Left renal cortex interstitium (tissue), 4 donors: ENCODE measurements at places on chromosomes 1 and 21. TPM values are rescaled to one million over a fixed set of nuclear protein-coding genes. Genes with fewer than 3 reads are reported as not detected.

PRAMEF20 gene
- not detected for polyA plus RNA-seq

DNA sequence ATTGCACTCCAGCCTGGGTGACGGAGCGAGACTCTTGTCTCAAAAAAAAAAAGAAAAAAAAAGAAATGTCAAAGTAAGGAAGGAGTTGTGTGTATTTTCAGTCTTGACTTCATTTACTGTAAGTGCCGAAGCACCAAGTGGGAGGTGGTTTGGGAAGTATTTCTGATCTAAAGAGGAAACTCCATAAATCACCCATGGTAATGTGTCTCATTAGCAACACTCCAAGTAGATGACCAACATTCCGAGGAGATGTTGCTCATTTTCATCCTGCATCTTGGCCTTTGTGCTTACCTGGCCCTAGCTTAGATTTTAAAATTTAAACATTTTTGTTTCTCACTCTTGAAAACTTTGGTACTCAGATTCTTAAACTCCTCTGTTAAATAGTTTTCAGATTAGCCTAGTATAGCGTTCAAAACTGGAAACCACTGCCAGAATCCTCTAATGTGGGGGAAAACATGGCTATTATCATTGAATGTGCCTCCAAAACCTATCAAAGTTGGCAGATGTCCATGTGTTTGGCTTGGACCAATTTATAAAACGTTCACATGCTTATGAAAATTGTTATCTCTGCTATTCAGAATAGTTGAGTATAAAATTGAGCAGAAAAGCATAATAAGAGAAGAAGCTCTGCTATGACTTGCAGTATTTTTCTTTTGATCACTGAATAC, 110.4 kb downstream of the NFIA start:
- DNase-seq: no peak

DNA sequence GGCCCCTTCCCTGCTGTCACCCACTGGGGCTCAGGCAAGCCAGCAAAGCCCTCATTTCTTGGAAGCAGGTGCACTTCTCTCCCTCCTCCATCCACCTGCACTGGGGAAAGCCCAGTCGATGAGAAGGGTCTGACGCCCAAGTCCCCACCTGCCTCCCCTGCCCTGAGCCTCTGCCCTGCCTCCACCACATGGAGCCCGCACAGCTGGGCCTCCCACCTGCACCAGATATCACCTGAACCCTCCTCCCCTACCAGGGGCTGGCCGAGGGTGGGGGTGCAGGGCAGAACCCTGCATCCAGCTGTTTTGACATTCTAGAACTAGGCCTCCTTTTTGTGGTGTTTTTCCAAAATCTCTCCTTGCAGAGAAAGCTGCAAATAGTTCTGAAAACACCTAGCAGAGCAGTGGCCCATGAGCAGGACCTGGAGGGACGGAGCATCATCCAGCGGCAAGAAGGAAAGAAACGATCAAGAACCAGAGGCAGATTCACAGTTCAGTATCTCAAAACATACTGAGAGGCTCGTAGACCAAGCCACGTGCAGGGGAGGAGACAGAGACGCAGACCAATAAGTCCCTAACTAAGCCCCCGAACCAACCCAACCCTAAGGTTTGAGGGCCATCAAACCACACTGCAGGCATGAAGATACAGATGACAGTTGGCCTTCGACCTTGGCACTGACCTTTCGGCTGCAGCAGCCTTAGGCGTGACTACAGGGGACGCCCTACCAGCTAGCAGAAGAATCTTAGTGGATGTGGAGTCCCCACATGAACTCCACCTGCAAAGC, 16.7 kb downstream of the CHD5 start:
- DNase-seq: no peak

GRCh38 chr1:156703741-156704140, 1.6 kb downstream of the CRABP2 start:
- DNase-seq: no peak

GRCh38 chr21:18164933-18165332, 79.7 kb upstream of the CHODL start:
- no peak for DNase-seq

CCDC28B gene
- 24.8 TPM for polyA plus RNA-seq

- DNase-seq: no peak
These were observed 59.3 kb upstream of the GNG12 start for GRCh38 chr1:67892476-67893125.

KCNK2 gene
- 2.0 TPM for polyA plus RNA-seq

GRCh38 chr1:118291661-118292060, 106.6 kb upstream of the SPAG17 start:
- no peak for DNase-seq

- no peak for DNase-seq
These were observed 68.9 kb downstream of the DUSP10 start for GRCh38 chr1:221672965-221673364.

DCDC2B gene
- 2.4 TPM for polyA plus RNA-seq

GRCh38 chr1:31765516-31765915, 1.4 kb upstream of the ADGRB2 start:
- no peak for DNase-seq

DNA sequence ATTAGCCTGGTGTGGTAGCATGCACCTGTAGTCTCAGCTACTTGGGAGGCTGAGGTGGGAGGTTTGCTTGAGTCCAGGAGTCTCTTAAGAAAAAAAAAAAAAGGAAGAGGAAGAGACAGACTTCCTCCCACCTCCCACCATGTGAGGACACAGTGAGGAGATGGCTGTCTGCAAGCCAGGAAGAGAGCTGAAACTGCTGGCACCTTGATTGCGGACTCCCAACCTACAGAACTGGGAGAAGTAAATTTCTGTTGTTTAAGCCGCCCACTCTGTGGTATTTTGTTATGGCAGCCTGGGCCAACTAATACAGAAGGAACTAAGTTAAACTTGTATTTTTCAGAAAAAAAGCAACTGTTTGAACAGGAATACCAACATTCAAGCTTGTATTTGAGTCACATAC, 21.7 kb downstream of the DOP1B start:
- no peak for DNase-seq

FAM76A gene
- polyA plus RNA-seq: 18.6 TPM

MTARC1 gene
- 18.8 TPM for polyA plus RNA-seq

DNA sequence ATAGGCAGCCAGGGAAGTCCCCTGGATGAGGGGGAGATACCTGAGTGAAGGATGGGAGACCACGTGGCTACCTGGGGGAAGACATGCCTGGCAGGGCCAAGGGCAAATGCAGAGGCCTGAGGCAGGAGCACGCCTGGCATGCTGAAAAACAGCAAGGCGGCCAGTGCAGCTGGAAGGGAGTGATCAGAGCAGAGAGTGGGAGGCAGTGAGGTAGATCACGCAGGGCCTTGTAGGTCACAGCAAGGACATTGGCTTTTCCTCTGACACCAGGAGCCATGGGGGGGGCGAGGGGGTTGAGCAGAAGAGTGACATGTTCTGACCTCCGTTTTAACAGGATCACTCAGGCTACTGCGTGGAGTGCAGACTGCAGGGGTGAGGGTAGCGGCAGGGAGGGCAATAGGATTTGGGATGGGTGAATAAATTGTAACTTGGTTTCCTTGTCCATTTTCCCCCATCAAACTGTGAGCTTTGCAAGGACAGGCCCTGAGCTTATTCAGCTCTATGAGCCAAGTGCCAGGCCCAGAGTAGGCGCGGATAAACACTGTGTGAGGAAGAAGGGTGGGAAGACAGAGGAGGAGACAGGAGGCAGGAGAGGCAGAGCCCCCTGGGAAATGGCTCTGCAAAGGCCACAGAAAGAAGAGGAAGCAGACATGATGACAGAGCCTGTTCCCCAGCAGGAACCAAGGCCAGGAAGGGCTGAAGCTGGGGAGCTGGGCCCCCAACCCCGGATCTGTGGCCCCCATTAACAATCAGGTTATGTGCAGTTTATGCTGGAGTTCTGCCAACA, 16.6 kb downstream of the IFI6 start:
- no peak for DNase-seq

TOR1AIP2 gene
- 31.3 TPM for polyA plus RNA-seq

DNA sequence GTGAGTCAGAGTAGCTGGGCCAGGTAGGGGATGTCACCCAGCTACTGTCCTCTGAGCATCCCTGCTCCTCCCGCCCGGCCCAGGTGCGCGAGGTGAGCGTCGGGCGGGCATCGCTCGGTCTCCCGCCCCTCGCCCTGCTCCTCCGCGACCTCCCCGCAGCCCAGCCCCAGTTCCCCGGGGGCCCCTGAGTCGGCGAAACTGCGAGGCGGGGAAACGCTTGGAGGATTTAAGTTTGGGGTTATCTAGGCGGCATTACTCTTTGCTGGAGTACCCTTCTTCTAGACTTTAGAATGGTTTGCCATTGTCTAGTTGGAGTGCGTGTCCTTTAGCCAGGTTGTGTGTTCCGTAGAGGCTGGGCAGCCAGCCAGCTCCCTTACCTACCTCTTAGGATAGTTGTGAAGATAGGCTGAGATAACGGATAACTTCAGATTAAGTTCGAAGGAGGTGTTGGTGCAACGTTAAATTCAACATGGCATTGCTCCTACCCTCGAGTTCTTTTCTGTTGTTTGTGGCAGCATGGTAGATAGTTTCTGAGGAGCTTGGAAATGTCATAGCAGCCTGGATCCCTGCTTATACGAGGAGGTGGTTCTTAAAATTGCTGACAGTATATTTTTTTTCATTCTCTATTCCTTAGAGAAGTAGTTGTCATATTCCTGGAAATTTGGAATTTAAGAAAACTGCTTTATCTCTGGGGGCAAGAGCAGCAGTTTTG, 697 bp downstream of the AGO3 start:
- DNase-seq: peak; percentile 14

GRCh38 chr1:47449822-47450552, 12.1 kb downstream of the FOXD2 start:
- no peak for DNase-seq
